ENCODE measurements at places on chromosomes 11 and 22. TPM values are rescaled to one million over a fixed set of nuclear protein-coding genes. Genes with fewer than 3 reads are reported as not detected.
A peak's percentile ranks its signal among the peaks of the same experiment; 100 is the strongest.

DNA sequence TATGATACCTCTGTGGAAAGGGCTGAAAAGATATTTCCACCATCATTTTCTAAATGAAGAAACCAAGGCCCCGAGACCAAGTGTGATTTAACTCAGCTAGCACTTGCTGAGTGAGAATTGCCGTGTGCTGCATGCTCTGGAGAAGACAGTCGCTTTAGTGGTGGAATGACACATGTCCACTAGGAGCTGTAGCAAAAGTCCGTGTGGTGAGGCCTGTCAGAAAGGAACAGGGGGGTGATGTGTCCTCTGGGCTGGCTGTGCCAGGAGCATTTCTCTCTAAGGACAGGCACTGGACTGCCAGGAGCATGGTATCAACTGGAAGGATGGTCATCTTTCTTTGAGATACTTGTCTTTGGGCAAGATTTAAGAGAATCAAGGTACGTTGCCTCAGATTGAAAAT is 72.8 kb downstream of the ATXN10 start:
- DNase-seq, result no peak

DNA sequence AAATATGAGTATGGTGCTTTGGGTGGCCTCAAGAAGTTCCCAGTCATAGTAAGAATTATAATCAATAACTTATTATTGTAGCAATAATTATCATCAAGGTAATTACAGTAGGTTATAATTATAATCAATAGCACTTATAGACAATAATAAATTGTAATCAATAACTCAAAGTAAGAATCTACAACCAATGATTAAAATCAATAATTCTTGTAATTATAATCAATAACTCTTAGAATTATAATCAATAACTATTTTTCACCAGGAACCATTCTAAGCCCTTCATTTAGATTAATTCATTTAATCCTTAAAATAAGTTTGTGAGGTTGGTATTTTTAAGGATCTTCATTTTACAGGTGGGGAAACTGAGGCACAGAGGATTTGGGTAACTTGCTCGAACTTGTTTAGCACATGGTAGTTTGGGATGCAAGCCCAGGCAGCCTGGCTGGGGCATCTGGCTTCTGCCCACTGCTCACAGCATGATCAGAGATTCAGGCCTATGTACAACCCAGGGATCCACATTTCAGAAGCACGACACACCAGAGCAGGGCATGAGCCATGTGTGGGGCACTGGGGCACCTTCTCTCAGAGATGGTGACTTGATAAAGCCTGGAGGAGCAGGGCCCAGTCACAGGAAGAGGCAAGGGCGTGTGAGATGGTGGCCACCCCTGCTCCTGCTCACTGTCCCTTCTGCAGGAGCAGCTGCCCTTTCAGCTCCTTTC is 46.6 kb downstream of the SLC1A2 start:
- DNase-seq, result no peak

DNA sequence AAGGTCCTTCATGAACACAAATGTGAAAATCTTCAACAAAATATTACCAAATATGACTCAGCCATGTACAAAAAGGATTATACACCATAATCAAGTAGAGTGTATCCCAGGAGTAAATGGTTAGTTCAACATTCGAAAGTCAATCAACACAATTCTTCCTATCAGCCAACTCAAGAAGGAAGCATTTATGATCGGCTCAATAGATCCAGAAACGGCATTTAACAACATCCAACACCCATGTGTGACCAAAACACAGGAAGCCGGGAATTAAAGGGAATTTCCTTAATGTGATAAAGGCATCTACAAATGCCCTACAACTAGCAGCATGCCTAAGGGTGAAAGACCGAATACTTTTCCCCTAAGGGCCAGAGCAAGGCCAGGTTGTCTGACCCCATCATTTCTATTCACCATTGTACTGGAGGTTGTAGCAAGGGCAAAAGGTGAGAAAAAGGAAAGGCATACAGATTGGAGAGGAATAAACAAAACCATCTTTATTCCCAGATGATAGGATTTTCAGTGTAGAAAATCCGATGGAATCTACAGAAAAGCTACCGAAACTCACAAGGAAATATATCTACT is 69.9 kb upstream of the CLDN5 start:
- DNase-seq, result no peak

OR52J3 gene
- not detected for total RNA-seq

OR52I2 gene
- total RNA-seq, result not detected

GRCh38 chr11:120682866-120683265 is 171.3 kb downstream of the GRIK4 start:
- DNase-seq, result no peak

DNA sequence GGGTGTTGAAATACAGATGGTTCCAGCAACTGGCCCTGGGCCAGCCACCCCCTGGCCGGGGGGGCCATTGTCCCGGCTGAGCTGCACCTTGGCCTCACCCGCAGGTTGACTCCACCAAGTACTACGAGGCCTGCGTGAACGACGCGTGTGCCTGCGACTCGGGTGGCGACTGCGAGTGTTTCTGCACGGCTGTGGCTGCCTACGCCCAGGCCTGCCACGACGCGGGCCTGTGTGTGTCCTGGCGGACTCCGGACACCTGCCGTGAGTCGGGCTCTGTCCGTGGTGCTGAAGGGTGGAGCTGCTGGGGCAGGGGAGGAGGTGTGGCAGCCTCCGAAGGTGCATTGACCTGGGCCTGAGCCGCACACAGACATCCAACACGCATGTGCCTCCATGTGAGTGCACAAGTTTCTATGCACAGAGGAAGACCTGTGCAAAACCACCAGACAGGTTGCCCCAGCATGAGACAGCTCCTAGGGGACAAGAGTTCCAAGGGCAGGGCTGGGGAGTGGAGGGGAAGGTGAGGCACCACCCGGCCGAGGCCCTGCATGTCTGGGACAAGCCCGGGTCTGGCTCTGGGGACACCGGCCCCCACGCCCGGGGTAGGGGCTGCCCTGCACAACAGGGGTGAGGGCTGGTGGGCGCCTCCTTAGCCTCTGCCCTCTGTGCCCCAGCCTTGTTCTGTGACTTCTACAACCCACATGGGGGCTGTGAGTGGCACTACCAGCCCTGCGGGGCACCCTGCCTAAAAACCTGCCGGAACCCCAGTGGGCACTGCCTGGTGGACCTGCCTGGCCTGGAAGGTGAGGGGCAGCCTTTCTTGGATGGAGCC is 16.1 kb downstream of the MUC5B start:
- DNase-seq, result no peak

DNA sequence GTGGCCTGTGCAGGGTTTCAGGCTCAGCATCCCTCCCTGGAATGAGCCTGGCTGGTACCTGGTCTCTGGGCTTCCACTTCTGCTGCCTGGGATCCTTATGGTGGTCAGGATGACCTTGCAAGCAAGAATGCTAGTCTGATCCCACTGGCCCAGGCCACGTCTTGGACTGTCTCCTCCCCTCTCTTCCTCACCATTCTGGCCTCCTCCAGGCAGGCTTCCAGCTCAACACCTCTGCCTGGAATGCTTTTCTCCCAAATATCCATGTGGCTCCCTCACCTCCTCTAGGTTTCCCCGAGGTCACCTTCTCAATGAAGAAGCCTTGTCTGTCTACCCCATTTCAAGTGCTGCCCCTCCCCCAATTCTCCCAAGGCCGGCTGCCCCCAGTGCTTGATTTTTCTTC is 39.4 kb upstream of the ALX4 start:
- DNase-seq, result no peak

OR51E1 gene
- total RNA-seq, result not detected

DNA sequence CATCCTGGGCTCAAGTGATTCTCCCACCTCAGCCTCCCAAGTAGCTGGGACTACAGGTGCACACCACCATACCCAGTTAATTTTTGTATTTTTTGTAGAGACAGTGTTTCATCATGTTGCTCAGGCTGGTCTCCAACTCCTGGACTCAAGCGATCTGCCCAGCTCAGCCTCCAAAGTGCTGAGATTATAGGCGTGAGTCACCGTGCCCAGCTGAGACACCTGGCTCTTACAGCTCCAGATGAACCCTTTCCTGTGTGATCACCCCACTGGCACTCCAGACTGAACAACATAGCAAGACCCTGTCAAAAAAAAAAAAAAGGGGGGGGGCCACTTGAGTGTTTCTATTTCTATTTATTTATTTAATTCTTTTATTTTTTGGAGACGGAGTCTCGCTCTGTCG is 1.0 kb upstream of the ADSL start:
- DNase-seq, result peak; percentile 39

KRTAP5-10 gene
- total RNA-seq, result not detected

GRCh38 chr11:75582895-75583717 is 21.1 kb downstream of the SERPINH1 start:
- peak; percentile 93 for DNase-seq

DNA sequence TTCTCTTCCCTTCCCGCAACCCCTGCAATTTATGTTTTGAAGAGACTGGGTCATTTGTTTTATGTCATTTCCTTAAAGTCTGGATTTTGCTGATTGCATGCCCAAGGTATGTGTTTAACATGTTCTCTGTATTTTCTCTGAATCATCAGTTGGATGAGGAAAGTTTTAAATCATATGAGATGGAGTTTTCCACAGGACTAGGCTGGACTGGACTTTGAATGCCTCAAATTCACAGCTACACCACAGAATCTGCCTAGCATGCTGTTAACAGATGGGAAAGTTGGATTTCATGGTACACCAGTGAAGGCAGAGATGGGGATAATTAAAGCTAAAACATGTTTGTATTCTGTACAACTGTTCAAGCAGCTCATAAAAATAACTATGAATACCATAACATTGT is 62.6 kb downstream of the CWC15 start:
- DNase-seq, result no peak

OR5P2 gene
- total RNA-seq, result not detected

OR2AT4 gene
- not detected for total RNA-seq

- DNase-seq, result no peak
Measured at GRCh38 chr11:118238421-118238820, 13.6 kb upstream of the JAML start.

DNA sequence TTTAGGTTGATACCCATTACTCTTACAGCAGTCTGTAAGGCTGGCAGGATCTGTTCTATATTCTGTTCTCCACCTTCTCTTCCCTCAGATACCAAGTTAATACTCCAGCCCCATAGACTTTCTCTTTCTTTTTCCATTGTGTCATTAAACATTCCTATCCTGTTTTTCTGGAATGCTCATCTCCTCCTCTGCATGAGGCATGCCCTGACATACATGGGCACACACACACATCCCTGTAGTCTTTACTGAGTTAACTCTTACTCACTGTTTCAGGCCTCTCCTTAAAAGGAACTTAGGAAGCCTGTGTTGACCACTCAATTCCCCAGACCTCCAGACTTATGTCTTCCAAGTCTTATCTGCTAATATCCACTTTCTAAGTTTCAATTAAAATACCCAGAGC is 476.8 kb downstream of the METTL15 start:
- DNase-seq, result no peak

APLNR gene
- under 0.01 TPM for total RNA-seq

DNA sequence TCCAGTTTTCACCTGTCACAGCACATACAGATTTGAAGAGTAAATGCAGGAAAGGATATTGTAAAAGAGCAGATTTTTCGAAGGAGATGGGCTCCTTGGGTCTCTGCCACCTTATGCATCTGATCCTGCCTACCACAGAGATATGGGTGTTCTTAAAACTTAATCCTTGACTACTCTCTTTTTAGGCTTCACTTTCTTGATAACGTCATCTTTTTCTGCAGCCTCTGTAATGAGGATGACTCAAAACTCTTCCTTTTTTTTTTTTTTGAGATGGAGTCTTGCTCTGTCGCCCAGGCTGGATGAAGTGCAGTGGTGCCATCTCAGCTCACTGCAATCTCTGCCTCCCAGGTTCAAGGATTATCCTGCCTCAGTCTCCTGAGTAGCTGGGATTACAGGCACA is 7.8 kb downstream of the PRR14L start:
- DNase-seq, result no peak

- DNase-seq, result peak; percentile 76
Measured at GRCh38 chr11:122202951-122203456, 87.0 kb upstream of the BLID start.

GRCh38 chr11:15327786-15328231 is 213.1 kb downstream of the INSC start:
- DNase-seq, result peak; percentile 27

DNA sequence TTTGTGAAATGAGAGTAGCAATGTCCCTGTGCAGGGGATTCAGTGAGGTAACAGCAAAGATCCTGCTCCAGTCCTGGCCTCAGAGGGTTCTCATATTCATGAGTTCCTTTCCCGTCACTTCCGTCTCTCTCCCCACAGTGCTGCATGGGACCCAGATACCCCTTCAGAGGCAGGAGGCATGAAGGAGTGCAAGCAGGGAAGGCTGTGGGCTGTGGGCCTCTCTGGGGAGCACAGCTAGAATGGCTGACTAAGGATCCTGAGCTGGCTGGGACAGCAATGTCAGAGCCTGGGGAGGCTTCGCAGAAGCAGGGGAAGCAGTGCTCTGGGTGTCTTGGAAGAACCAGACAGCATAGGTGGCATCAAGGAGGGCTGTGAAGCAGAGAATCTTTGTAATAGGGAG is 13.0 kb downstream of the PKNOX2 start:
- no peak for DNase-seq

GRCh38 chr22:45602824-45603595 is 68.6 kb upstream of the ATXN10 start:
- DNase-seq, result peak; percentile 82

SLC22A6 gene
- not detected for total RNA-seq

All from lung microvascular endothelial cell (primary cell).